ENCODE measurements at places on chromosomes 5 and 9.

GRCh38 chr9:95644377-95644776 is 127.6 kb upstream of the PTCH1 start:
- DNase-seq: no peak

DNA sequence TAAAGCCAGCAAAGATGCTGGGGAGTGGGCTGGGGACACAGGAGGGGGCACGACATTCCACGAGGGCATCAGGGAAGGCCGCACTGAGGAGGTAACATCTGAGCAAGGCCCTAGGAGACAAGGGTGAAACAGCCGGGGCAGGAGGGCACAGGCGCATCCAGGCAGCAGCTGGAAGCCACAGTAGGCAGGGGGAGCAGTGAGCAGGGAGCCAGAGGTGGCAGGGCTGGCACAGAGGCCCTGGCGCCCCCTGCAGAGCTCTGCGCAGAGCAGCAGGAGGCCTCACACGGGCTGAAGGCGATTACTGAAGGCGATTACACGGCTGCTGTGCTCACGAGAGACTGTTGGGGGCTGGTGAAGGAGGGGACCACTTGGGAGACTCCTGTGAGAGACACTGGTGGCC is 15.4 kb downstream of the LMAN2 start:
- DNase-seq: no peak

DNA sequence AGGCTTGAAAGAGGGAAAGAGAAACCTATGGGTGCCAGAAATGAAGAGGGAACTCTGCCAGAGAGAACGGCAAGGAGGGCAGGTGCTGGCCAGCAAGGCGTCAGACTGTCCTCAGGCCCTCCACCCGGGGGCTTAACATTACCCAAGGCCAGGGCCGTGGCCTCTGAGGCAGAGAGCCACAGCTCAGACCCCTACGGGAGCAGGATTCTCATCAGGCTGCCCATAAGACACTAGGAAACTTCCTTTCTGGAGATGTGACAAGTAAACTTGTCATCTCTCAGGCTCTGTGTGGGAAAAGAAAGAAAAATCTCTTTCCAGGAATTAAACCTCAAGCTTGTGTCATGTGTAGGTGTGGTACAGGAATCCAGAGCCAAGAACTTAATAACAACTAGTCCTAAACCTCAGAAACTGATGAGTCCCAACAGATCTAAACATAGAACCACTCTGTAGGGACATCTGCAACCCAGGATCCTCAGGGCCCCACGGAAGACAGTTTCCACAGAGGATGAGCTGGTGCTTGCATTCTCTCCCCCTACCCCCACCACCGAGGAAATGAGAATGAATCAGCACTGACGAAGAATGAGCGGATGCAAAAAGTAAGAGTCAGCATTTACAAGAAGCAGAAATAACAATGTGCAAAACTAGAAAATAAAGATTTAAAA is 74.3 kb downstream of the DCP2 start:
- DNase-seq: no peak

- DNase-seq: no peak
Measured at GRCh38 chr9:131630205-131630831, 85.0 kb downstream of the PRRT1B start.

- no peak for DNase-seq
Measured at GRCh38 chr5:109574985-109575384, 114.7 kb upstream of the MAN2A1 start.

- DNase-seq: no peak
Measured at GRCh38 chr9:119009249-119009648, 360.0 kb downstream of the BRINP1 start.

DNA sequence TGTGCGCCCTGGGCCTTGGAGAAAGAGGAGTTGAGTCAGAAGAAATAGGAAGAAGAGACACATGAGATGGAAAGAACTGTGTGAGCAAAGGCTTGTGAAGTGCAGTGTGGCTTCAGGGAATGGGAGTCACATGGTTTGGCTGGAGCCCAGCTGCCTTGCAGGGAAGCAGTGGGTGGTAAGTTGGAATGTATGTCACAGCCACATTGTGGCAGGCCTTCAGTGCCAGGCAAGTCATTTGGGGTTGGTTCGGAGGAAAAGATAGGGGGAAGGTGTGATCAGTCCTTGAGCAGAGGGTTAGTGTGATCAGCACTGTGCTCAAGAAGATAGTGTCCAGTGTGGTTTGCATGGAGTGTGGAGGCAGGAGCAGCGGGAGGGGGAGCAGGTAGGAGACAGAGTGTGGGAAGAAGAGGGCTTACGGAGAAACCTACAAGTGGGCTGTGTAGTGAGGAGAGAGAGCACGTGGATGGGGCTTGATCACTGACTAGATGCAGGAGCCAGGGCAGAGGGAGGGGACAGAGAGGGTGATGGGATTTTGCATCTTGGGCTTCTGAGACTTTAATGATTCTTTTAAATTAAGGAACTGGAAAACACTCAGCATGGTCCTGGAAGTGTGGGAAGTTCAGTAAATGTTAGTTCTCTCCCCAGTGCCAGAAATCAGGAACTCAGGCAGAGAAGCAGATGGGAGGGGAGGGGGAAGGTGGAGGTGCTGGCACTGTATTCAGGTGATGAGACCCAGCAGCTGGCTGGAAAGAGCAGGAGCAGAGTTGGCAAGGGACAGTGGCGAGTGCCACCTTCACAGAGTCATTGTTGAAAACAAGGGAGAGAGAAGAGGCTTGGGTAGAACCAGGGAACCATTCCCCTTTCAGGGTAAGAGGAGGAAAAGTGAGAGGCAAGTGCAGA is 46.6 kb downstream of the ARHGAP26 start:
- DNase-seq: no peak

DNA sequence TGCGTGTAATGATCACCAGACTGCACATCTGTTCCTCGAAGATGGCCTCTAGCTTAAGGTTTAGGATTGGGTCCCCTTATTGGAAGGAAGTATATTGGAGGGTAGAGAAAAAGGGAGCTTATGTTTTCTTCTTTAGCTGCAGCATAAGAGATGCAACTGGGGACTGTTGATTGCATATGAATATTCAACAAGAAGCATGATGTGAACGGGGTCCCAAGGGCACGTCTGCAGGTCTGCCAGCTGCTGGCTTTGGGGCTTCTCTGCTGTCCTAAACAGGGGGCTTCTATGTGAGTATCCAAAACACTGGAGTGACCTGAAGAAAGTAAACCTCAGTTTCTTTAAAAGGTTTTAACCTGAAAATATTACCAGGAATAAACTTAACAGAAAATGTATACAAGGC is 3.6 kb upstream of the BNIP1 start:
- no peak for DNase-seq

DNA sequence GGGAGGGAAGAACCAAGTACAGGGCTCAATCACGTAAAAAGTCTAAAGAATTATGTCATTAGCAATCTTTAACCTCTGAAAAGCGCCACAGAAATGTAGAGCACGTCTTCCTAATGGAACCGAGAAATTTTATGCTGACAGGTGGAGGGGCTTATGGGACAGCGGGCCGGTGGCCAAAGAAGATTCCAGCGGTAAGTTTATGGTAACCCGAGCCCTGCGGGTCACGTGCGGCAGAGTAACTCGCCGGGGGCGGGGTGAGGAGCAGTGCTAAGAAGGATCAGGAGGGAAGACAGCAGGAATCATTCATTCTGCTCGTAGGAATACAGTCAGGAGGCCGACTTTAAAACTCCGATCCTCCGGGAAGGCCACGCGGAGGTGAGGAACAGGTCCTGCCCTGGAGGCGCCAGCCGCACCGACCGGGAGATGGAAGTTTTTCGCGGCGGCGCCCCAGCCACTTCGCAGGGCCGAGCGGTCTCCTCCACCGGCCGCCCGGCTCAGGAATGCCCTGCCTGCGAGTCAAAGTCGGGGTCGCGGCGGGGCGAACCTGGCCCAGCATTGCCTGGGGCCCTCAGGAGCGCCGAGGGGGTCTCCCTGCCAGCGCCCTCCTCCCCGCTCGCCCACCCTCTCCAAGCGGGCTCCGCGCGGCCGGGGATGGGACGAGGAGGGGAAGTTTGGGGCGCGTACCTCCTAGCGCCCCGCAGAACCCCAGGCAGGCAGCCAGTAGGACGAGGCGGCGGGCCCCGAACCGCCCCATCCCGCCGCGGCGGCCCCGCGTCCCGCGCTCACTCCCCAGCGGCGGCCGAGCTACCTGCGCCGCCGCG is 101.8 kb downstream of the ESM1 start:
- DNase-seq: no peak

DNA sequence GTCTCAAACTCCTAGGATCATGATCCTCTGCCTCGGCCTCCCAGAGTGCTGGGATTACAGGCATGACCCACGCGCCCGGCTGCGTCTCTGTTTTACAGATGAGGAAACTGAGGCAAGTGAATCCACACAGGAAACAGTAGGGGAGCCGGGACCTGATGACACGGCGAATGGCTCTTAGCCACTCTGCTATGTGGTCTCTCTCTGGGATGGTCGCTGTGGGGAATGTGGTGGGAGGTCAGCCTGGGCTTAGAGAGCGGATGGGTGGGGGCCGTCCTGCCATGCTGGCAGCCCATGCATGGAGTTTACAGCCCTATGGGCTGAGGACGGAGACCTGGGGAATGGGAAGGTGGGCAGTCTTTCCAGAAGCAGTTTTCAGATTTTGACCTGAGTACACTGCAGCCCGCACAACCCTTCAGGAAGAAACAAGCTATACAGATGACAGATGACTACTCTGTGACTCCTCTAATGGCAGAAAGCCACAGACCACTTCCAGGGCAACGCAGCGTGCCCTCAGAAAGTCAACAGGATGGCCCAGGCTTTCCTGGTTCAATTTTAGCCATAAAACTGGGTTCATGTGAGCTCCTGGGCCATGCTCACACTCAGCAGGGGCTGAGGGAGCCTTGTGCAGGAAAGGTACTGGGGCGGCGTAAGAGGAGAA is 136.1 kb upstream of the RAPGEF1 start:
- no peak for DNase-seq

GRCh38 chr5:9710069-9710468 is 79.9 kb upstream of the TAS2R1 start:
- DNase-seq: no peak

DNA sequence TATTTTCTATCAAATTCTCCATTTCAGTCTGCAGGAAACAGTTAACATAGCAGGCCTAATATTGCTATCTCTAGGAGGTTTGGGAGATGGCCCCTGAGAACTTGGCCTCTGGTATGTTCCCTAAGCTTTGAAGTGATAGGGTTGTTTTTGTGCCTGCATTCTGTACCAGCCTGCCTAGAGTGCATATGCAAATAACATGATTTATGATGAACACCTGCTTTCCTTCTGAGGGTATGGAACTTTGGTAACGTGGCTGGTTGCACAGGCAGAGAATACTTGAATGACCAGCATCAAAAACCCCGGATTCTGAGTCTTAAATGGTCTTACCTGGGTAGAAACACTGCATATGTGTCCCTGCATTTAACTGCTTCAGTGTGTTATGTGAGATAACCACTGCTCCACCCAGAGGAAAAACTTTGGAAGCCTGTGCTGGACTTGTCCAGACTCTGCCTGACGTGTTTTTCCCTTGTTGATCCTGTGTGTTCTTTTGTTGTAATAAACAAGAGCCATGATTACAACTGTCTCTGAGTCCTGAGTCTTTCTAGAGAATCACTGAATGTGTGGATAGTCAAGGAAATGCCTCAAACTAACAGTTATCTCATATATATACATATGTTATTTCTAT is 111.3 kb upstream of the ABCA1 start:
- no peak for DNase-seq

- DNase-seq: no peak
Measured at GRCh38 chr9:136020671-136021070, 59.5 kb upstream of the UBAC1 start.

DNA sequence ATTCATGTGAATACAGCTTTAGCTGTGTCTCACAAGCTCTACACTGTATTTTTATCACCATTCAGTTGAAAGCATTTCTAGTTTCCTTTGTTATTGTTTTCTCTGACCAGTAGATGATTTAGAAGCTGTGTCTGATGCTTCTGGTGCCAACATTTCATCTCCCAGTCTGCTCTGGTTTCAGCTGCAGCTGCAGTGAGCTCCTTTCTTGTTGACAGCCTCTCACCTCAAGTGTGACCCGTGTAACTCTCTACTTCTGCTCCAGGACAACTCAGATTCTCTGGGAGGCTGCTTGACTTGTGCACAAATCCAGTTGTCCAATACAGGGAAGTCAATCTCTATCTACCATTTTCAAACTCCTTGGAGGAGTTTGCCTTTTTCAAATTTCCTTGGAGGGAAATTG is 504.8 kb downstream of the DIRAS2 start:
- DNase-seq: no peak

GRCh38 chr9:131666774-131667173 is 73.1 kb downstream of the RAPGEF1 start:
- no peak for DNase-seq

- DNase-seq: no peak
Measured at GRCh38 chr5:136901-137300, 44.9 kb downstream of the PLEKHG4B start.

DNA sequence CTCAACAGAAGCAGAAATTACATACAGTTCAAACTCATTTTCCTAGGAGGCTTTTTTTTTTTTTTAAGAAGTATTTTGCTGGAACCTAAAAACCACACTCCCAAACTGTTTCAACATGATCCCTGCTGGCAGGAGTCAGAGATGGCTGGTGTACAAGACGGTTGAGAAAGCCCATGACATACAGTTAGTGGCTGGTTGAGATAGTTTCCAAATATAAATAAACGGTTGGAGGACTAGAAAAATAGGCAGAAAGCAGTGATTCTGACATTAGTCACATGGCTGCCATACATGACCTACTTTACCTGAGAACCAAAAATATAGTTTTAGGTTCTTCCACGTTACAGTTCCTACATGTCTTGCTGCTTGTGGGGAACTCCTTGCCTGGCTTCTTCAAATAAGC is 31.7 kb upstream of the BASP1 start:
- peak; percentile 89 for DNase-seq

GRCh38 chr5:119315516-119315949 is 40.3 kb upstream of the TNFAIP8 start:
- no peak for DNase-seq

- DNase-seq: no peak
Measured at GRCh38 chr9:98569491-98569890, 139.2 kb downstream of the GABBR2 start.

DNA sequence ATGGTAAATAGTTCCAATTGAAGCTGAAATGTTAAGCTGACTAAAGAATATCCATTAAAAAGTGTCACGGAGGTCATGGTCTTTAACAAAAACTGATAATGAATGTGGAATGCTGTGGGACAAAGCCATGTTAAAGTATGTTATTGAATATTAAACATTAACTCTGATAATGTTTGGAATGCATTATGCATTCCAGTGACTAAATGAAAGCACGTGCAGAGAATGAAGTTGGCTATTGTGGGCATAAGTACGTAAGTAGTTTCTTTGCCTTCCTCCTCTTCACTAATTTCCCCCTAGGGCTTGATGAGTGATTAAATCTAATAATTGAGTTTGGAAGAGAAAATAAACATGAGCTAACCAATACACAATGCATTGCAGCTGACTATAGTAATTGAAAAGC is 640.4 kb upstream of the CDH10 start:
- no peak for DNase-seq
